ENCODE measurements at places on chromosomes 1 and 21.

DNA sequence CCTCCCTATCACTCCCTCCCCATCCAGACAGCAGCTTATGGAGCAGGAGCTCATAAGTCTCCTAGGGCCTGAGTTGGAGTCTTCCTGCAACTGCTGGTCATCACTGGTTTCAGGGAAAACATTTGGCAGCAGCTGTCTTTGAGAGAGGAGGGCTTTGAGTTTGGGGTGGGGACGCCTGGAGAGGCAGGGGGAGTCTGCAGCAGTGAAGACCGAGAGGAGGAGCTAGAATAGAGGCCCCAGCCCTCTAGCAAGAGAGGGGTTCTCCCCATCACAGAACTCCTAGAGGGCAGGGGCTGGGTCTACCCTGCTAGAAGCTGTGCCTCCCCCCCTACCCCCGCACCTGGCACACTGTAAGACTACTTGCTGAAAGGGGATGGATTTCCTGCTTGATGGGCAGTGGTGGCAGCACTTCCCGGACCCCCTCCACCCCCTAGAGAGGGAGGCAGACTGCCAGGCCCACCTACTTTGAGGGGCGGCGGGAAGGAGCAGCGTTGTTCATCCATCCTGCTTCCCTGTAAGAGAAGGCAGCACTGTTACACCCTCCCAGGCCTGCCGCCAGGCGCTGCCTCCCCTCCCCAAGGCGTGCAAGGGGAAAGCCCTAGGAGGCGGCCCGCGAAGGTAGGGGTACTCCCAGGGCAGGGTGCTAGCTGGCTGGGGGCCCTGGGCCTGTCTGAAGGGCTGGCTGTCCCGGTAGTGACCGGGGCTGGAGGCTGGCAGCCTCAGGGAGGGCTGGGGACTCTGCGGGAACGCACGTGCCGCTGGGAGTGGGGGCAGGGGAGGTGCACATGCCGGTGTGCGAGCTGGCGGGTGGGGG, 50.4 kb downstream of the RAP1GAP start:
- DNase-seq: no peak

DNA sequence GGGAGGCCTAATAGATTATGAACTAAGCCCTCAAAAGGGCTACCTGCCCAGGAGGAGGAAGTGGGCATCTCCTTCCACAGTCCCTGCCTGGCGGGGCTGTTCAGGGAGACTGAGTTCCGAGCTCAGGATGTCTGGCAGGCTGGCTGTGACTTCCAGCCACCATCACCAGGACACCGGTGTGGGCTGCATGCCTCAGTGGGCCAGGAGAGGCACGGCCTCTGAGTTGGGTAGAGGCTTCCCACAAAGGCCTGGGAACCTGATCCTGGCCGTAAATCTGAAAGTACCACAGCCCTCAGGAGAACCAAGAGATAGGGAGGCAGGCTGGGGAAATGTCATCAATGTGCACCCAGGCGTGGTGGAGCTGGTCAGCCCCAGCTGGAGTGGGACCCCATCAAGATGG, 29.1 kb downstream of the NTPCR start:
- no peak for DNase-seq

DNA sequence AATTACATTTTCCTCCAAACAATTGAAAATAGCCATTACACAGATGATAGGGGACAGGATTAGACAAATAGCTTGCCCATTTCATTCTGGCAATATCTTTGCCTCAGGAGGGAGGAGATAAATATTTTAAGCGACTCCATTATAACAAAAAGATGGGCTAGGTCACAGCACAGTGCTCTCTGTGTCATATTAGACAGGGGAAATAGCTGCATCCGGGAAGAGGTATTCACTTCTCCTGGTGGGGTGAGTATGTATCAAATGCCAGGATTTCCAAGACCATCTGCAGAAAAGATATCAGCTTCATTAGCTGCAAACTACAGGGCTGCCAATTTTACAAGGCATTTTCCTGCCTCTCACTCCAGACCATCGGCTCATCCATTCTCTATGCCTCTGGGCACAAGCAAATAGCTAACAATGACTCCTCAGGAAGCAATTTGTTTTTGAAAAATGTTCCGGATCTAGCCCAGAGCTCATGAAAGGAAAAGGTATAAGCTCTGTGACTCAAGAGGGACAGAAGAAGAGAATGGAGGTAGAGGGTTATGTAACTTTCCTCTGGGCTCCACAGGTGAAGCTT, 41.9 kb upstream of the ANGPTL7 start:
- no peak for DNase-seq

GRCh38 chr1:22526098-22526497, 37.2 kb upstream of the EPHA8 start:
- no peak for DNase-seq

DNA sequence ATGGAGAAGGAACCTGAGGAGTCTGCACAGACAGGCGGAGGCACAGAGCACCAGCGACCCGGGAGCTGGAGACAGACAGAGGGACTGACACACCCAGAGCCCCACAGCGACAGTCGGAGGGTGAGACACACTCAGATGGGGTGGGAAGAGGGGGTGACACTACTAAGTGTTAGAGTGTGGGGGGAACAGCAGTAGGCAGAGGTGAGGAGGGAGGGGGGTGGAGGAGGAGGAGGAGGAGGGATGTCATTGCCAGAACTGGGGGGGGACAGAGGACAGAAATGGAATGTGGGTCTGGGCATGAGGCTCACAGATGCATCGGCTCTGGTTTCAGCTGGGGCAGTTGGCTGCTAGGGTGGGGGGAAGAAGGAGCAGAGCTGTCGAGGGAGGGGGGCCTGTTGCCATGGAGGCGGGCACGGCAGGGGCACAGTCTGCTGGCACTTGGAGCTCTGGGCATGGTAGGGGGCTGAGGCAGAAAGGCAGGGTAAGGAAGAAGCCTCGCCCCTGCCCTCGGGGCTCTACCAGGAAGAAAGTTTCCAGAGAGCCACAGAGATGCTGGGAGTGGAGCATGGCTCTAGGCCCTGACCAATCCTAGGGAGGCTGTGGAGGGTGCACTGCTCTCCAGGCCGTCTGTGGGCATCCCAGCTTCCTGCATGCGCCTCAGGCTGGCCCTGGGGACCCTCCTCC, 37.3 kb downstream of the AHDC1 start:
- no peak for DNase-seq

- no peak for DNase-seq
Observed at GRCh38 chr21:34850166-34850690, 181.4 kb downstream of the CLIC6 start.

DNA sequence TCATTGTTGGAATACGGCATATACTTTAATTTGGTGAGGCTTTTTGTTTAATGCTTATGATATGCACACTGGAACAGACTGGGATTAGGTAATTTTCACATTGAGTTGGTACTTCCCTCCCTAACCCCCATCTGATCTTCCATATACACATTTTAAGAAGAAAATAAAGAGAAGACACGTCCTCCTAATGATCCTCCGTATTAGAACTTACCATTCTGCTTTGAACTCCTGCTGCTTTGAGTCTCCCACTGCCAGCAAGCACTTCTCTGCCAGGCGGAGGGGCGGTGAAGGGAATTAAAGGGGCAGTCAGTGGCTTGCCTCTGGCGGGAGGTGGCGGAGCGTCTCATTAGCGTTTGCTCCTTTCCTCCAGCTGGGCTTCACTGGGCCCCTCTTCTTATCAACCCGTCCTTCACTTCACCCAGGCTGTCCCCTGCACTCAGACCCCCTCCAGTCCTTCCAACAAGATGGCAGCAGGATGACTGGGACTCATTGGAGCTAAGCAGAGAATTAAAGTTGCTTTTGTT, 433.4 kb downstream of the KIF26B start:
- DNase-seq: no peak

DNA sequence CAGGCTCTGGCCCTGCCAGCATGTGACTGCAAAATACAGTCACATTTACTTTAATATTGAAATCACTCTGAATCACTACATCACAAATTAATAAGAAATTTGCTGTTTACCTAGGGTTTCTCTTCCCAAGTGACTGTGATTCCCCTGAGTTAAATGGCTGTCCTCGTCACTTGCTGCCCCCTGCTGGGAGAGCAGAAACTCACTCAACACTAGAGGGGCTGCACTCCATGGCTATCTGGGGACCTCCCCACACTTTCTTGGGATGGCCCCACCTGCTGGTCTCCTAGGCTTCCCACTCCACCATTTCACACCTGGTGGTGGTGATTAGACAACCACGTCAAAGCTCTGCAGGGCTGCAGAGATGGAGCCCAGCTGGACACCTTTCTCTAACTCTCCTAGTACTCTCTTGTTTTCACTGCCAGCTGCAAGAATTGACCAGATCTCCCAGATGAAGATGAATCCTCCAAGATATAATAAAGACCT, 63.4 kb downstream of the CD2 start:
- peak; percentile 75 for DNase-seq

GRCh38 chr1:176741181-176741580, 278.2 kb downstream of the PAPPA2 start:
- DNase-seq: no peak

DNA sequence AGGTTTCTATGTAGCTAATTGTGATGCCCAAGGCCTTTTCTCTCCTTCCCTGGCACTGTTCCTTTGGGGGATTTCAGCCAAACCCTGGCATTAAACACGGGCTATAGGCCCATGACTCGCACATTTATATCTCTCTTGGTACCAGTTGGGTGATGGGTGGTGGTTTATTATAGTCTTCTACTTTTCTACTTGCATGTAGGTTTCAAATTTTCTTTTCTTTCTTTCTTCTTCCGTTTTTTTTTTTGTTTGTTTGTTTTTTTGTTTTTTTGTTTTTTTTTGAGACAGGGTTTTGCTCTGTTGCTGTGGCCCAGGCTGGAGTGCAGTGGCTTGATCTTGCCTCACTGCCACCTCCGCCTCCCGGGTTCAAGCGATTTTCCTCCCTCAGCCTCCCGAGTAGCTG, 1.1 kb downstream of the IL10RB start:
- DNase-seq: no peak

DNA sequence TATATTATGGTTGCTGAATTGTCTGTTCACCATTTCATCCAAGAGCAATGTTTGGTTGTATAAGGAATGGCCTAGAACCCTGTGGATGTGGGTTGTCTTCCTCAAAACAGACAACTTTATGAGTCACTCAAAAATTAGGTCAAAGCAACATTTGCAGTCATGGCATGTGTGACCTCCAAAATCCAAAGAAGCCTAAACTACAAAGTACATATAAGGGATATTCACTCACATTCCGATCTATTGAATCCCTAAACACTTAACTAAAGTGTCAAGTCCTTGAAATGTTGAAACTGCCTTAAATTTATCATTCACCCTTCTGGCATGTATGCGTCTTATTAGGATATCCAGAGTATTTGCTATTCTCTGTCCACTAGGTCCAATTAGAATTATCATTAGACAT, 491.5 kb downstream of the NUF2 start:
- DNase-seq: no peak

GRCh38 chr1:37478890-37479254, 4.5 kb downstream of the ZC3H12A start:
- no peak for DNase-seq

- no peak for DNase-seq
Observed at GRCh38 chr1:111561328-111561727, 57.9 kb upstream of the ADORA3 start.

All from HCT116 (cell line).